Effector CD4-positive, alpha-beta T cell (primary cell): ENCODE measurements at places on chromosomes 7 and 10.

GRCh38 chr7:44693641-44694313 lies 54.9 kb upstream of the ZMIZ2 start:
- DNase-seq = no peak

DNA sequence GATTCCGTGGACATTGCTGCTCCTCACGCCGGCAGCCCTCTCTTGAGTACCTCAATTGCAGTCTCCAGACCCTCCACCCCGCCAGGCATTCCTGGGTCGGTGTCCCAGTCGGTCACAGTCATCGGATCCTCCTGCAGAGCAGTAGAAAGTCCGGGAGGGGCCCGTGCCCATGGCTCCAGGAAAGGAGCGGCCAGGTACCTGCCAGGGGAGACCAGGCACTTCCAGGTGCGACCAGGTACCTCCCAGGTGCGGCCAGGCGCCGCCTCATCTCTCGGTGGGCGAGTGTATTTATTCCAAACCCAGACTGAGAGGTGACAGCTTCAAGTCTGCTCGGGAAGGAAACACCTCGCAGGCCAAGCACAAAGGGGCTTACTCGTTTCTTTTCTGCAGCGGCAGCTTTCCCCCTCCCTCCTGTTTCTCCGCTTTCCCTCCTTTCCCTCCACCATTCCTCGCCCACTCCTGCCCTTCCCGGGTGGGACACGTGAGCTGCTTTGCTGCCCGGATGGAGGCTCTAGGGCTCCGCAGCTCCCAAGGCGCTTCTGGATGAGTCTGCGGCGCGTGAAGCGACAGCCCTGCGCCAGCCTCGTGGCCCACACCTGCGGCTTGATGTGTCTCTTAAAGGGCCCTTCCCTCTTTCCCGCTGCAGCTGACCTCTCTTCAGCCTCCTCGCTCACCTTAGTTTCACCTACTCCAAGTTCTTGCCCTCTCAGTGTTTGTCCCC lies 39.4 kb upstream of the AGK start:
- DNase-seq = no peak

- no peak for DNase-seq
These were observed at the start of gene COL13A1 for GRCh38 chr10:69801434-69802315. TSS of gene COL13A1 (plus strand) at chr10:69801906. CDS start at chr10:69802424, 518 bp downstream.

GRCh38 chr10:3811291-3811870 lies 26.4 kb upstream of the KLF6 start:
- peak; percentile 37 for DNase-seq

DNA sequence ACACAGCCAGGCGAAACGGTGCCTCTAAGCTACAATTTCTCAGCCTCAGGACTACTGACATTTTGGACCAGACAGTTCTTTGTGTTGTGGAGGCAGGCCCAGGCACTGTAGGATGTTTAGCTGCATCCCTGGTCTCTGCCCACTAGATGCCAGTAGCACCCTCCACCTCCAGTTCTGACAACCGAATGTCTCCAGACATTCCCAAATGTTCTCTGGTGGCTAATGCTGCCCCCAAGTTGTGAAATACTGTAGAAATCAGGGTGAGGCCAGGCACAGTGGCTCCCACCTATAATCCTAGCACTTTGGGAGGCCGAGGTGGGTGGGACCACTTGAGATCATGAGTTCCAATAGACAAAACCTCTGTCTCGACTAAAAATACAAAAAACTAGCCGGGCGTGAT lies 18.2 kb downstream of the HNRNPF start:
- DNase-seq = no peak

DNA sequence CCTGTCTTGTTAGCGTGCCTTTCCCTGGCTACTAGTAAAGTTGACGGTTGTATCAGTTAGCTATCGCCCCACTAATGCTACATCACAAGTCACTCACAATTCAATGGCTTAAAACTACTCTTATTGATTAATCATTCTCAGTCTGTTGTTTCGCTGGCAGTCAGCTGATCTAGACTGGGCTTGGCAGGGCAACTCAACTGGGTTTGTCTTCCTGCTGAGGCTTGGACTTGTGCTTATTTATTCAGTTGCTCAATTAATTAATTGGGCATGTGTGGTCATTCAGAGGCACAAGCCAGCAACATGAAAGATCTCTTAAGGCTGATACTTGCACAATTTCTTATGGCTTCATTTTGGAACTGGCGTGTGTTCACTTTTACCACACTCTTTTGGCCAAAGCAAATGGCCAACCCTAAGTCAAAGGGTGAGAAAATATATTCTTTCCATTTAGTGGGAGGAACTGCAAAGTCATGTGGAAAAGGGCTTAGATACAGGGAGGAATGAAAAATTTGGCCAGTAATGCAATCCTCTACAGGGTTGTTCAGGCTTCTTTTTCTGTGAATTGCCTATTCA lies 333.5 kb downstream of the GPR37 start:
- DNase-seq = no peak

GRCh38 chr7:152522571-152523067 lies 86.8 kb upstream of the KMT2C start:
- DNase-seq = no peak

GRCh38 chr10:61682323-61682722 lies 19.6 kb downstream of the CABCOCO1 start:
- no peak for DNase-seq

- DNase-seq = no peak
These were observed 89.0 kb downstream of the PPP1R9A start for GRCh38 chr7:94996369-94996768.

DNA sequence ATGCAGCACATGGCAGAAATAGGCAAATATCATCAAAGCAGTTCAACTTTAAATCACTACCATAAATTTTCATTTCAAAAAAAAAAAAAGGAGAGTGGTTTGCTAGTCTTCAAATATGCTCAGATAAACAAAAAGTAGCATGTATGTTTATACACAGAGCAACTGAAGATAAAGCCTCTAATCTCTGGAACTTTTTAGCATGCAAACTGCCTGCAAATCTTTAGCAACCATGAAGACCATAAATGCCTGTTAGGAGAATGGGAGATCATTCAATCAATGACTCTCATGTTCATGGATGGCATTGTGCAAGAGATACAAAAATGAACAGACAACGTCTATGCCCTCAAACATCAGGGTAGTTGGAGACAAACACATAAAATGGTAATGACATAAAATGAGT lies 57.3 kb downstream of the ORC5 start:
- no peak for DNase-seq

GRCh38 chr10:71998840-71999194 lies 34.6 kb downstream of the CHST3 start:
- no peak for DNase-seq

DNA sequence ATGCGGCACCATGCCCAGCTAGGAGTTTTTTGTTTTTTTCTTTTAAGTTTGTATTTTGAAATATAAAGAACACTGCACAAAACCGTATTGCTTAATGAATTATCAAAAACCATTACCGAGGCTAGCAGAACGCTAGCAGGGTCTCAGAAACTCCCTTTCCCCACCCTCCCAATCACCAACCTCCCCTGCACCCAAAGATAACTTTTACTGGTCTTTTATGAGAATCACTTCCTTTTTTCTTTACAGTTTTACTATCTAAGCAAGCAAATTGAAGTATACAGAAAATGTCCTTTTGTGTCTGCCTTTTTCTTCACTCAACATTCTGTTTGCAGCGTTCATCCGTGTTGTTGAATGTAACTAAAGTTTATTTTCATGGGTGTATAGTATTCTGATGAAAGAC lies 13.4 kb downstream of the HIP1 start:
- no peak for DNase-seq

DNA sequence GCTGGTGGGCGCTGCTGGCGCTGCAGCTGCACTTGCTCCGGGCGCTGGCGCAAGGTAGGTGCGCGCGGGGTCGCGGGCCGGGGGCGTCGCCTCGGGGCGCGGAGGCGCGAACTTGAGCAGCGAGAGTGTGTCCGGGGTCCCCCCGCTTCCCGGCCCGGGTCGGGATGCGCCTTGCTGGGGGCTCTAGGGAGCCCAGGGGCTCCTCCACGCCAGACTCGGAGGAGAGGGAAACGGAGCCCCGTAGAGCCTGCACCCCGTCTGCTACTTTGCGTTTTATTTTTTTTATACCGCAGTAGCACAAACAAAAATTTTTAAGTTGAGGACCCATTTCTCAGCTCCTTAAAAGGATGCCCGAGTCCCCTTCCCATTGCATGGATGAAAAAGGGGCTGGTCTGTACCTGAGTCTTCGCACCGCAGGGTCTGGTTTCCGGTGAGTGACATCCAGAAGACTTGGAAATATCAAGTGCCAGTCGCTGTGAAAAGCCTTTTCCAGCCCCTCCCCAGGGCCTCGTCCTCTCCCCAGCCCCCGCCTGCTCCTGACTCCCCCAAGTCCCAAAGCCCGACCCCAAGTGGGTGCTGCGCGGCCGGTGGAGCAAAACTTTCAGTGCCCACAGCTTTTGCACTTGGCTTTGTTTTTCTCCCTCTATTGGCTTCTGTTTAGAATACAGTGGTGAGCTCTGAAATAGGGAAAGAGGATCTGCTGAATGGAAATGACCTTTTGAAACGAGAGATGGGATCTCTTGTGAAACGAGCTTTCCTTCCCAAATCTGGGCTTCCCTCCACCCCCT lies 973 bp downstream of the SDK1 start:
- no peak for DNase-seq
